Immature natural killer cell (primary cell): ENCODE measurements at places on chromosomes 5 and 9.

DNA sequence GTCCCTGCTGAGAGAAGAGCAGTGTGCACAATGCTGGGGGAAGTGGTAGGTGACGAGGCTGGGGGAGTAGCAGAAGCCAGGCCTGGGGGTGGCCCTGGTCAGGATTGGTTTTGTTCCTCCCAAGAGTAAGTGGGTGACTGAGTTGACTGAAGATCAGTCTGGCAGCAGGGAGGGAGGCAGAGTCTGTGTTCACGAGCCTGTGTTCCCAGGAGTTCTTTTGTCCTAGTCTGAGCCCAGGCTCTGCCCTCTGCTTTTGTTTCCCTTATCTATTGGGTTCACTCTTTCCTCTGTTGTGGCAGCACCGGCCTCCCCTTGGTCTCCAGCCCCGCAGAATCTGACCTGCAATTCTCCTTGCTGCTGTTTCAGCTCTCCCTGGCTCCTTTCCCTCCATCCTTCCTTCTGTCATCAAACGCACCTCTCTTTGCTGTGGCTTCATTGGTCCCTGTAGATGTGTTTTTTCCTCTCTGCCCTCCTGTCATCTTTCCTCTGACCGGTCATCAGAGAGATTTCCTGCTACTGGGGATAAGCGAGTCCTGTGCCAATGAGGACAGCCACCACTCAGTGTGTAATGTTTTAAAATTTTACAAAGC, 607.4 kb downstream of the KIF4B start:
- no peak for DNase-seq

GRCh38 chr5:68708156-68708841, 385.5 kb upstream of the SLC30A5 start:
- DNase-seq, result no peak

DNA sequence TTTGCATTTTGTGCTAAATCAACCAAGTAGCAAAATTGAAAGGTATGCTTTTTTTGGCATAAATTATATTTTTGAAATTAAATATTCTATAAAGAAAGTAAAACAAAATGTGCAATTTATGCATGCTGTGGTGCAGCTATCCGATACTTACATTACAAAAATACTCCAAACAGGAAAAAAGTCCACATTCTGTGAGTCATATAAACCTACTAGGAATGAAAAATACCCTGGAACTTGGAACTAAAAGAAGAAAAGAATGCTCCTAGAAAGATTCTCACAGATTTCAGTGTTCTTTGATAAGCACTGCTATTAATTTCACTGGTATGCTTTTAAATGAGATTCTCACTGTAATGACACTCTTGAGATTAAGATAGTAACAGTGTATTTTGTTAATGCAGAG, 92.6 kb downstream of the OSMR start:
- DNase-seq, result no peak

DNA sequence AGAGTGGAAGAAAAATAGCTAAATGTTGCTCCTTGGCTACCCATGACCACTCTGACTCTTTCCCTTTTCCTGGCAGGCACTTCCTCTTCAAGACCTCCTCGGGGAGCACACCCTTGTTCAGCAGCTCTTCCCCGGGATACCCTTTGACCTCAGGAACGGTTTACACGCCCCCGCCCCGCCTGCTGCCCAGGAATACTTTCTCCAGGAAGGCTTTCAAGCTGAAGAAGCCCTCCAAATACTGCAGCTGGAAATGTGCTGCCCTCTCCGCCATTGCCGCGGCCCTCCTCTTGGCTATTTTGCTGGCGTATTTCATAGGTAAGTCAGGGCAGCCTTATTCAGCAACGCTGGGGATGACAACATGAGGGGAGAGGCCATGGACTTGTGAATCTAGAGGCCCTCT, 298.6 kb upstream of the WWC1 start:
- DNase-seq, result no peak

GRCh38 chr5:170527991-170528390, 24.2 kb downstream of the KCNIP1 start:
- no peak for DNase-seq

DNA sequence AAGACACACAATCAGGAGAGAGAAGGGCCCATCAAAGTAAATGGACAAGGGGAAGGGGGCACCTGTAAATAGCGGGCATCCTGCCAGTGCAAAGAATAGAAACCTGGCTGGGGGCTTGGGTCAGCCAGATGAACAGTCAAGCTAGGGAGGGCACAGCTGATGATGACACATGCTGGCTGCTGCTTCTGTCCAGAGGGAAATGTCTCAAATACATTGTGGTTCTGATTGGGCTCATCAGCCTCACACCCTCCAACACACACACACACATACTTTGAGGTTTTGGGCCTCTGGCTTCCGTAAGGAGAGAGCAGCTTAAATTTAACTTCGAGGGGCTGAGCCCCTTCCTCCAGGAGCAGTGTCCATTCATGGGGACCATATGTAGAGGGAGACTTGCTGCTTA, 27.6 kb upstream of the SPATA31E1 start:
- no peak for DNase-seq
